Left lung (tissue), 14 donors: ENCODE measurements at places on chromosomes 11 and 22. TPM values are rescaled to one million over a fixed set of nuclear protein-coding genes. Genes with fewer than 3 reads are reported as not detected.

DNA sequence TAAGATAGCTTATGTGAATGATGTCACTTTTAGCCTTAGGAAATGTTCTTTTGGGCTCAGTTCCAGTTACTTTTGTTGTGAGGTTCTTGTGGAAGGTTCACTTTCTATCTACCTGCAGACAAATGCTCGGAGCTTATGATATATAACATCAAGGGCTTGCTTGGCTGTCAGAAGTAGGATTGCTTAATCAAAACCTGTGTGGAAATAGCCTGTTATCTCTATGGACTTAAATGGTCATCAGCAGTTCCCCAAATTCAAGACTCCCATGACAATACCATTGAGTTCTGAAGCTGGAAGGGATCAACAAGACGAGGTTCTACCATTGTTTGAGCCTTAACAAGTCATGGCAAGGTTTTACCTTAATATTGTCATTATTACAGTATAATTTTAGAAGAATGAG, 43.8 kb downstream of the FLI1 start:
- no peak for DNase-seq

RASSF10 gene
- 4.5 TPM for total RNA-seq

- no peak for DNase-seq
Observed at GRCh38 chr11:11065396-11065795, 207.5 kb upstream of the ZBED5 start.

SOX6 gene
- 5.0 TPM for total RNA-seq

- no peak for DNase-seq
Observed at GRCh38 chr11:1337647-1338007, 28.2 kb upstream of the TOLLIP start.

- DNase-seq = no peak
Observed at GRCh38 chr11:68980776-68981065, at the start of gene MRGPRD. MRGPRD (minus strand) TSS chr11:68980986; CDS start chr11:68980986, 0 bp downstream.

GRCh38 chr11:70323806-70324205, 53.3 kb downstream of the PPFIA1 start:
- no peak for DNase-seq
